ENCODE measurements at places on chromosomes 7 and 10.
A peak's percentile ranks its signal among the peaks of the same experiment; 100 is the strongest.

DNA sequence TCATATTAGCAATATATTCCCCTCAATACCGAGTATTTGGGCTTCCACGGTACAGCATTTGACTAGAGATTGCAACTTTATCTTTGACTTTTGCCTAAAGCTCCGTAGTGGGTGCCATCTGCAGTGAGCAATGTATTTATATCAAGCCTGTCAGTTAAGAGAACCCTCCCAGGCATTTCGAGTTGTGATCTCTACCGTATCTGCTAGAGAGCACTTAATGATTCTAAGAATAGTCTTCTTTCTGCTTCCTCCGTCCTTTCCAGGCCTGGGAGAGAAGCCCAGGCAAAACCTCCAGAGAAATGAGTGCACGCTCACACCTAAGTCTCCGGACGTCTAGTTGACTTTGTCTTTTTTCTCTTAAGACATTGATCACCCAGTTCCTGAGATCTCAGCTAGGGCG, 210.6 kb downstream of the KLF6 start:
- no peak for DNase-seq

GRCh38 chr7:131219312-131220041, 108.2 kb upstream of the MKLN1 start:
- no peak for DNase-seq

GRCh38 chr10:67858971-67859370, 21.0 kb upstream of the DNAJC12 start:
- no peak for DNase-seq

GRCh38 chr10:75682649-75683557, 251.5 kb downstream of the LRMDA start:
- DNase-seq, result no peak

- DNase-seq, result peak; percentile 84
Observed at GRCh38 chr7:126362746-126363145, 890.0 kb downstream of the GRM8 start.

DNA sequence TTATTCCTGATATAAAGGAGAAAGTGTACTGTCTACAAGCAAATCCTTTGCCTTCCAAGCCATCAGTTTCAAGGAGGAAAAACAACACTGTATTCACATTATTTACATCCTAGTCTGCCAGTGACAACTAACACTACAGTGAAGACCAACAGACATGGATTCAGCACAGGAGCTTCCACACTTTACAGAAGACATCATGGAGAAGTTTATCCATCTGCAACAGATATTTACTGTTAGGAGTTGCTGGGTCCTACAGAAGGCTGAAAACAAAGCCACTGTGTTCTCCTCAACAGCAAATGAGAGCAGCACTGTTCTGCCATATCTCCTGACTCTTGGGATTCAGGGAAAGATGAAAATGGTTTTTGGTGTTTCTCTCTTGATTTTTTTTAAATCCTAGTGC, 31.9 kb downstream of the NAPEPLD start:
- no peak for DNase-seq

DNA sequence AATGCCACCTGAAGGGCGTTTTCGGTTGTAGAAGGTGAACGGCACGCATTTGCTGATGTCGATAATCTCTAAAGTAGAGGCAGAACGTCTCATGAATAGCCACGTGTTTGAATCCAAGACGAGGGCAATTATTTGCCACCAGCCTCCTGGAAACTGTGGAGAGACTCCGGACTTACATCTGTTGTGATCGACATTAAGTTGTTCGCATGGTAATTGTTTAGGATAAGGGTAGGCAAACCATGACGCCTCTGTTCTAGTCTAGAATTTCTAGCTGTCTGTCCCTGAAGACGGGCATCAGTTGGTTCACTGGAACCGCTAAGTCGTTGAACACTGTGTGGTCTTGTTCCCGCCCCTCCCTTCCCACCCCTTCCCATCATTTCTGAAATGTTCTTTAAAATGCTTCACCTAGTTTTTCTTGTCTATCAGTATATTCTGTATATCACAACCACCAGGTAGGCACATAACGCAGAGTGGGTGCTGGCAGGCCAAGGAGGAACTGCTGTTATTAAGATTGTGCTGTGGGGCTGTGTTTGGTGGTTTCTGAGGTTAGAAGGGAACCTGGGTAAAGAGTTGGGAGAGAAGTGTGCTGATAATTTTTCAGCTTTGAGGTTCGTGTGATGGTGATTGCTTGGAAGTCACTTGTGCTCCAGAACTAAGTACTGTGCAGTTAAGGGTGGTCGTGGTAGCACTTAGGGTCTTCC, 1.2 kb downstream of the UBE3C start:
- DNase-seq, result no peak

GRCh38 chr10:128512767-128513166, 386.5 kb upstream of the MKI67 start:
- DNase-seq, result no peak

GRCh38 chr10:70315815-70316214, 32.0 kb upstream of the NPFFR1 start:
- no peak for DNase-seq

GRCh38 chr10:78338717-78339116, 305.1 kb downstream of the RPS24 start:
- no peak for DNase-seq

- DNase-seq, result no peak
Observed at GRCh38 chr7:93146472-93147141, 1.6 kb downstream of the SAMD9L start.

- no peak for DNase-seq
Observed at GRCh38 chr10:43923328-43923727, 274.6 kb upstream of the ZNF32 start.

DNA sequence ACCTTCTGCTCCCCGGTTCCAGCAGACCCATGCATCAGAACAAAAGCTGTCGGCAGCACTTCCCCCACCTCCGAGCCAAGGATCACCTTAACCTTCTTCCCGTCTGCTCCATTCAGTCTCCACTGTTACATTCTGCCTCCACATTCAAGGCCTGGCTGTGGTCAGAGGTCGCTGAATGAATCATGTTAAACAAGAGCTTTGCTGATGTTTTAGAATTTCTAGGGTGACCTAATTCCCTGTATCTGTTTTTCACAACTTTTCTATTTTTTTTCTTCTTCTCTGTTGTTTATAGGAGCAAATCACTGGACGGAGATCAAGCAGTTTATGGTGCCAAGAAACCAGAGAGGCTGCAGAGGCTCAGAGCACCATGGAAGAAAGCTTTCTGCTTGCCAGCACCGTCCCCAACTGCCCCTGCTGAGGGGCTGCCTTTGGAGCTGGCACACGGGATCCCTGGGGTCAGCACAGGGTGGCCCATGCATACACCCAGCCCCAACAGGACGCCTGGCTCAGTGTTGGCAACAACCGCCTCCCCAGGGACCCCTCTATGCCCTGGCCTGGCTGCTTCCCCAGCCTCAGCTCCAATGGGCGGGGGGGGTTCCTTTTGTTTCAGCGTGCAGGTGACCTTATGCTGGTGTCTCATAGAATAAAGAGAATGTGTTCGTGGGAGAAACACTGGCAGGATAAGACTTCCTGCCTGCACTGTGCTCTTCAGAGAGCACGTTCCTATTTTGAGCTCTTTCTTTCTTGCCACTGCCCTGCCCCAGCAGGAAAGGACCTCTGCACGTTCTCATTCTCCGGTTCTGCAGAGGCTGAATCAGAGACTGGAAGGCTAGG, 182.7 kb upstream of the LYZL2 start:
- DNase-seq, result no peak

- no peak for DNase-seq
Observed at GRCh38 chr10:18224626-18225445, 84.6 kb downstream of the CACNB2 start.

- no peak for DNase-seq
Observed at GRCh38 chr7:96151889-96152288, 170.0 kb downstream of the SLC25A13 start.

DNA sequence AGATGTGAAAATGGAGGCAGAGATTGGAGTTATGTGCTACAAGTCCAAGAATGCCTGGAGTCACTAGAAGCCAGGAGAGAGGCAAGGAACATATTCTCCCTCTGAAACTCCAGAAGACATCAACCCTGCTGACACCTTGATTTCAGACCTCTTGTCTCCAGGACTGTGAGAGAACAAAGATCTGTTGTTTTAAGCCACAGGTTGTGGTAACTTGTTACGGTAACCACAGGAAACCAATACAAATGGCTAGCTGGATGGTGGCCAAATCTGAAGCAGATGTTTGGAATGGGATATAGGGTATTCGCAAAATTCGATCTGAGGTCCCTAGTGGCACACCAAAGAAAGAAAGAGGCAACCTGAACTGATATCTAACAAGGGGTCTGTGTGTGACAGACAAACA, 129.0 kb downstream of the HERPUD2 start:
- DNase-seq, result no peak

DNA sequence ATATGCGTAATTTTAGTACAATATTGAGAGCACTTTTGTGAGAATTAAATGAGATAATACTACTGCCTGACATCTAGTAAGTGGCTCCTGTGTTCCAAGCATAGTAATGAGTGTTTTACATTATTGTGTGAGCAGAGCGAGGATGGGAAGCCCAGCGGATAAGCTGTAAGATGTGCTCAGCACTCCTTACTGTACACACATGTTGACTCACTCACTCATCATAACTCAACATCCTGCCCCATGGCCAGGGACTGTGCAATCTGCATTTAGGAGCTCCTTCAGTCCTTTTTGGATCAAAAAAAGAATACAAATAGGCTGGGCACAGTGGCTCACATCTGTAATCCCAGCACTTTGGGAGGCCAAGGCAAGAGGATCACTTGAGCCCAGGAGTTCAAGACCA, 72.9 kb upstream of the NEBL start:
- DNase-seq, result no peak

DNA sequence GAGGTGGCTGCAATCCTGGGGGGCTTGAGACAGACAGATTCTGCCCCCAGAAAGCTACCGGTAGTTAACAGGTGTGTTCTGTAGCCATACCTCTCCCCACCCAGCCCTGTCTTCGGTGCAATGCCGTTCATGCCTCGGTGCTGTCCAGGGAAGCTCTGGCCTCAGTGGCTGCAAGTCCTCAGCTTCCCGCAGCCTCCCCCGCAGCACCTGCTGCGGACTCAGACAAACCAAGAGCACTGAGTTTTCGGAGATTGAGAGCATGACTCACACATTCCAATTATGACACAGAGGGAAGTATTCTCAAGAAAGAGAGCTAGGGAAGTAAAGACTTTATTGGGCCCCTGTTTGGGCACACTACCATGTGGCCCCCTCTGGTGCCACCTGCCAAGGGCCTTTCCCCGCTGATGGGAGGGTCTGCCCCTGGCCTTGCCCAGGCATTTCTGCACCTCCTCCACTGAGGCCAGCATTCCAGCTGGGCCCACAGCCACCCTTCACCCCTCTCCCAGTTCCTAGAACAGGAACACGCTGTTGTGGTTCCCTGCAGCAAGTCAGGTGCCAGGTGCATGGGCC, 30.2 kb upstream of the EZH2 start:
- no peak for DNase-seq

- no peak for DNase-seq
Observed at GRCh38 chr7:116405810-116406209, 93.7 kb upstream of the CAV2 start.

DNA sequence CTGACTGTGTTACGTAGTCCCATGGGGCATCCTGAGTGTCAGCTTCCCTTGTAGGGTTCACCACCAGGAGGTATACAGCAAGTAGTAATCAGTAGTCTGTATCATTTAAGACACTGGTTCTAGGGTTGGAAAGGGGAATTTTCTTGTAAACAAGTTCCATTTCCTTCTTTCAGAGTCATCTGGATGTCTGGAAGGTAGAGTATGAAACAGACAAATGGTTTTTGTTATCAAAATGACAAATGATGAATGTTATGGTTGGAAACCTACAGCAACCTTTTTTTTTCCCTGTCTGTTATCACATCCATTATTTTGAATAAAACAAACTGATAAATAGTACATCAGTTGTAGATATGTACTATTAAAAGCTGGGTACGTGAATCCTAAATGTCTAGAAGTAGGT, 19.1 kb downstream of the SEMA3A start:
- no peak for DNase-seq

- DNase-seq, result no peak
Observed at GRCh38 chr7:139548302-139549028, 25.0 kb downstream of the CLEC2L start.

- no peak for DNase-seq
Observed at GRCh38 chr7:117704063-117704462, 169.2 kb downstream of the CTTNBP2 start.

GRCh38 chr7:98372993-98373392, 27.9 kb downstream of the BAIAP2L1 start:
- DNase-seq, result no peak

DNA sequence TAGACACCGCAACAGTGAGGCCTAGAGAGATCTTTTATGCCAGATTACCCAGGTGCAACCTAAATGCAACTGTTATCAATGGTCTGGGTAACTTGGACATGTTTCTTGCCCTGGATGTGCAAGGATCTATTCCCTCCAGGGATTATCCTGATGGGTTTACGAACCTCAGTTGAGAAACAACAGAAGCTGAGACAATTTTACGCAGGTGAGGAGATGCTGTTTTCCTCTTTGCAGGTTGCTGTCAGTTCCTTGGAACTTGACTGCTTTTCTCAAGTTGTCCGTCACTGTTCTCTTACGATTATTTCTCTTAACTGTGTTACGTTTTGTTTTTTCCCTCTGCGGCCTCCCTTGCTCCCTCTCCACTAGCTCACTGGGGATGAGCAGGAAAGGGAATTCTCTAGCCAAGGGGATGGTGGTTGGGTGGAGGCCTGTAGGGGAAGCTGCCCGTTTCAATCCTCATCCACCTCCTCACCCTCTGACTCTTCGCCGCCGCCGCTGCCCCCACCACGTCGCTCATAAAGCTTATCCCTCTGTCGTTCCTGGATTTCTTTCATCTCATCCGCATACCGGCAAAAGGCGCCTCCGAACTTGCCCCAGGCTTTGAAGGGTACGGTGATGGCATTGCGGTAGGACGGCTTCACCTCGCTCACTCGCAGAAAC, 1.2 kb downstream of the PURB start:
- DNase-seq, result no peak

- no peak for DNase-seq
Observed at GRCh38 chr10:69681436-69681835, 51.4 kb downstream of the FAM241B start.

- no peak for DNase-seq
Observed at GRCh38 chr10:88039496-88040200, 176.2 kb downstream of the PTEN start.

Measured in SK-N-DZ (cell line).